CD4-positive, alpha-beta T cell treated with Interleukin-21 for 1 hour (primary cell): ENCODE measurements at places on chromosomes 12 and 14.

- peak; percentile 76 for DNase-seq
These were observed 103.8 kb upstream of the FKBP4 start for GRCh38 chr12:2691006-2691344.

GRCh38 chr14:50822501-50823042, 8.4 kb downstream of the NIN start:
- no peak for DNase-seq

- DNase-seq: no peak
These were observed 52.9 kb downstream of the APOBEC1 start for GRCh38 chr12:7612851-7613250.

GRCh38 chr12:45669093-45669492, 60.4 kb upstream of the ARID2 start:
- peak; percentile 37 for DNase-seq

DNA sequence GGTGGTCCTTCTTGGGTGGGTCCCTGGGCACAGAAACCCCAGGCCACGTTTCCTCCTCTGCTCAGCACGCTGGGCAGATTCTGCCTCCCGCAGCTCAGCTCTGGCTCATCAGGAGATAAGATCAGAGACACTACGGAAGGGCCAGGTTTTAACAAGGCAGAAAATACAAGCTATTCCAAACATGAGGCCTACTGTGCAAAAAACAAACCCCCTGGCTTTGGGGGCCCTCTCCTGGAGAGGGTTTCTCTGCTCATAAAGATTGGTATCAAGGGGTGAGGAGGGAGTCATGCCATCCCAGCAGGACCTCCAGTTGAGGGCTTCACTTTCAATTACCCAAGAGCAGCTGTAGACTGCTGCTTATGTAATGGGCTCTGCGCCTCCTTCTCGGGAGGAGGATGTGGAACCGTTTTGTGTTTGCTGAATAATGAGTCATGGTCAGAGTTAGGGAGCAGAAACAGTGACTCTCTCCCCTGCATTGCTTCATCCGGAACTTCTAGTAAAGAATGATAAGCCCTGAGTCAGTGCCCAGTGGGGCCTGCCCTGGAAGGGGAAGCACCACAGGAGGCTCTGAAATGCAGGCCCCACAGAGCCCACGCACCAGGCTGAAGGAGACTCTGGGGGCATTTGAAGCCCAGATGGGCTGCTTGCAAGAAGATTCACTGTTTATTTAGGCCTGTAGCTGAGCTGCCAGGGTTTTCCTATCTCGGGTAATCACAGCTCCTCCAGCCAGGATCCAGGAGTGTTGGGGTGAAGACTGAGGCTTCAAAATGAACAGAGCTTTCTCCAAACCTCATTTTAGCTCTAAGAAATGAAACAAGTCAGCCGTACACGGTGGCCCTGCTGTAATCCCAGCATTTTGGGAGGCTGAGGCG, 79.3 kb downstream of the SSPN start:
- DNase-seq: peak; percentile 28

GRCh38 chr14:23555533-23555881, 564 bp upstream of the THTPA start:
- no peak for DNase-seq

GRCh38 chr14:104766863-104767633, 14.1 kb downstream of the SIVA1 start:
- no peak for DNase-seq

DNA sequence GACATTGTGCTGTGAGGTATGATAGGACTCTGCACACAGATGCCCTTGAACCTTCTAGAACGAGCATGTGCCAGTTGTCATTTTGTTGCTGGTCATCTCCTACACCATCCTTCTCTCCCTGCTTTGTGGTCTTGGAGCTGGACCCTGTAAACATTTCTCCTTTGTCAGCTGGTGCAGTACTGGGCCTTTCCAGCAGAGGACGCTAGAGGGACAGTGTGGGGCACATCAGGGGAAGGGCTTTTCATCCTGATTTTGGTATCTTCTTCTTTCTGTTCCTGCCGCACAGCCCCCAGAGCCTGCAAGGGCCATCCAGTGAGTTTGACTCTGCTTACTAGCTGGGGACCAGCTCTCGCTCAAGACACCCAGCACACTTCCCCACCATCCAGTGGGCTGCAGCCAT, 484.6 kb downstream of the AACS start:
- DNase-seq: no peak

- DNase-seq: no peak
These were observed 4.1 kb downstream of the C14orf180 start for GRCh38 chr14:104583424-104584306.

- no peak for DNase-seq
These were observed 198.8 kb downstream of the KITLG start for GRCh38 chr12:88381466-88381865.

GRCh38 chr12:101027816-101028215, 182.2 kb downstream of the SLC5A8 start:
- no peak for DNase-seq

- DNase-seq: no peak
These were observed 139.8 kb downstream of the DACT1 start for GRCh38 chr14:58777541-58777979.

DNA sequence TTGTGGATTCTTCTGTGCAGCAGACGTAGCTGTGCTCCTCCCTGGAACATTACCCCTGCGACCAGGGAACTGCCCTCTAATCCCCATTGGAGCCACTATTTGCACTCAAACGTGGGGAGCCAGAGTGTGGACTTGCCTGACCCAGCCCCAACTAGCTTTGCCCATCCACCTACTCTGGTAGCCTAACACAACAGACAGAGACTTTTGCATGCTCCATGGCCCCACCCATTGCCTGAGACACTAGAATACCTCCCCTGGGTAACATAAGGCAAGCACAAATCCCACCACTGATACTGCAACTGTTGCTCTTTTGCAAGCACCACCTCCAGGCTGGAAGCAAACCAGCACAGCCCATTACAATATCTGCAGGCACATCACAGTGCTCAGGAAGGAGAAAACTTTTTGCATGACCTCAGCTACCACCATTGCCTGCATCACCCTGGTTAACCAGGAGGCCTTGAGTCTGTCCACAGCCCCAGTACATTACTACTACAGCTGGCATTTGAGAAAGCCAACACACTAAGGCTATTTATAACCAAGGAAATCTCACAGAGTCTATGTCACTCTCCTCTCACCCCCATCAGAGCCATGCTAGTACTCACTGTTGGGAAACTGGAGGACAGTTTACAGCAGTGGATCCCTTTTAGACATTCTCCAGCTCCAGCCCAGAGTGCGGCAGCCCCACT, 15.0 kb downstream of the CEP128 start:
- DNase-seq: no peak

GRCh38 chr12:54998958-54999510, 14.5 kb upstream of the TESPA1 start:
- DNase-seq: no peak

- DNase-seq: no peak
These were observed 25.9 kb downstream of the SLC11A2 start for GRCh38 chr12:51000245-51000644.
